Aorta (tissue), 5 donors: ENCODE measurements at places on chromosomes 5 and 9. TPM values are rescaled to one million over a fixed set of nuclear protein-coding genes. Genes with fewer than 3 reads are reported as not detected.

Gene SDHA
- total RNA-seq = 89.4 TPM

Gene GARNL3
- total RNA-seq = 70.9 TPM

- no peak for DNase-seq
These were observed 11.8 kb upstream of the JAK2 start for GRCh38 chr9:4973246-4973645.

- no peak for DNase-seq
These were observed 48.2 kb downstream of the CHD1 start for GRCh38 chr5:98880598-98880997.

Gene TMEM8B
- 20.8 TPM for total RNA-seq
